ENCODE measurements at places on chromosomes 3 and 15.

DNA sequence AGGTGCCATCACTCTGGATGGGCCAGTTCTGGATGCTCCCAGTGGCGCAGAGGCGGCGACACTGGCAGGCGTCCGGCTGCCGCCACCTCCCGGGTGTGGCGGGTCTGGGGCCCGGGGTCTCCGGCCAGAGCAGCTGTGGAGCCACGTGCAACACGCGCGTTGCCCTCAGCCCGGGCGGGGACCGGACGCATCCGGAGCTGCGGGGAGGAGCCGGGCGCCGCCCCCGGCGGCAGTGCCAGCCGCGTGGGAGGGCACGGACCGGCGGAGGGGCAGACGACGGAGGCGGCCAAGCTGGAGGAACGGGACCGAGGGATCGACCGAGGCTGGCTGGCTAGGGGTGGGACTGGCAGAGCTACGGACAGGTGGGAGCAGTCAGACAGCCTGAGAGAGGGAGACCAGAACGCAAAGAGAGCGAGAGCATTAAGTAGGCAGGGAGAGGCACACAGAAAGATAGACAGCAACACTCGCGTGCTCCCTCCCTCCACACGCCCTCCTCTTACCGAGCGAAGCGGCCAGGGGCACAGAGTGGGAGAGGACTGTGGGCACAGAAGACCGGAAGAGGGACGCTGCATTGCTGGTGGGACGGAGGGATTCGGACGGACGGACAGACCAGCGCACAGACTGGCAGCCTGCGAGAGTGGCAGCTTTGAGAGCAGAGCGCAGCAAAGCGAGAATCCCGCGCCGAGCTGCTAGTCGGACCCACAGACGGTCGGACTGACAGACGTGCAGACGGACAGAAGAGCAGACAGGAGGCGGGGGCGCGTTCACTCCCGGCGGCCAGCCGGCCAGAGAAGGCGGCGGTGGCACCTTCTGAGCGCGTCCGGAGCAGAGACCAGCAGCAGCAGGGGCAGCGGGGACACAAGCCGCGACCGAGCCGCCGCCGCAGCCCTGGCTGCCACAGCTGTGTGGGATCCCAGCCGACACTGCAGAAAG, at the start of gene ARPP21:
ARPP21 (plus strand) TSS at position 272 of the 933 bp plus-strand sequence. CDS start 42,227 bp downstream, outside the sequence.
- DNase-seq, result no peak

- no peak for DNase-seq
Observed at GRCh38 chr3:15110206-15110605, 11.3 kb upstream of the RBSN start.

GRCh38 chr15:89472785-89473256, 23.6 kb downstream of the RHCG start:
- peak; percentile 29 for DNase-seq

DNA sequence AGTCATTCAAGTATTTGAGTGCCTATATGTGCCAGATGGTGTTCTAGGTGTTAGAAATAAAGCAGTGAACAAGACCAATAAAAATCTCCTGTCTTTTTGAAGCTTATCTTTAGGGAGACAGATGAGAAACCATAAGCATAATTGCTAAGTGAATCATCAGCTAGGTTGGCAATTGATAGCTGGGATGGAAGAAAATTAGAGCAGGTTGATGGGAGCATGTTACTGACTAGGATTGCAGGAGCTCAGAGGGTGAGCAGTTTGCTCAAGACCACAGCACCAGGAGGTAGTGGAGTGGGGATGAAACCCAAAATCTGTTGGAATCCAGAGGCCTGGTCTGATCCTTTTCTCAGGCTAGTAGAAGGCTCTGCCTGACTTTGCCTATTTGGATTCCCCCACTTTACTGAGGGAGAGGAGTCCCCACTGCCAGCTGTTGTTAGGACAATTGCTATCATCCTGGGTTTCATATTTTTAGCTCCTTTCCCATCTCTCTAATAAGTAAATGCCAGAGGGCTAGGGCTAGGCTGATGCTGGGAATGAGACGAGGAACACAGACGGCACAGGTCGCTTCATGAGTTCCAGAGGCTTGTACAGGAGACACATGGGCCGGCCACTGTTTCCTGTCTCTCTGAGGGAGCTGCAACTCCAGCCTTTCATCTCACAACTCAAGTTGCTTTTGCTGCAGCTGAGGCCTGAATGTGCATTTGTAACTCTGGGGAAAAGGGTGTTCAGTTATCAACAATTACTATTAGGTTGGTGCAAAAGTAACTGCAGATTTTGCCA, 102.9 kb downstream of the CACNA1D start:
- no peak for DNase-seq

DNA sequence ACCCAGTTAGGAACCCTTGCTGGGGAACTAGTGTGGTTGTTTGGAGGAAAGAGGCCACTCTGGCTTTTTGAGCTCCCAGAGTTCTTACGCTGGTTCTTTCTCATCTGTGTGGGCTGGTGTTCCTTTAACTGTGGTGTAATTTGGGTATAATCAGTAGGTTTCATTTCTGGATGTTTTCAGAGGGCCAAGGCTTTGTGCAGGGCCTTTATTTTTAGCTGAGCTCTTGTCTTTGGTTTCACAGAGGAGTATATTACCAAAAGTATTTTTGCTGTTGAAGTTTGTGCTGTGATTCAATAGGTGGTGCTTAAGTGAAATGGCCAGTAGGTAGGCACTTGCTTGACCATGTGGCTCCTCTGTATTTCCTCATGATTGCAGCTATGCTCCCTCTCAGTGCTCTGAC, 357.9 kb downstream of the KCNH8 start:
- DNase-seq, result no peak

DNA sequence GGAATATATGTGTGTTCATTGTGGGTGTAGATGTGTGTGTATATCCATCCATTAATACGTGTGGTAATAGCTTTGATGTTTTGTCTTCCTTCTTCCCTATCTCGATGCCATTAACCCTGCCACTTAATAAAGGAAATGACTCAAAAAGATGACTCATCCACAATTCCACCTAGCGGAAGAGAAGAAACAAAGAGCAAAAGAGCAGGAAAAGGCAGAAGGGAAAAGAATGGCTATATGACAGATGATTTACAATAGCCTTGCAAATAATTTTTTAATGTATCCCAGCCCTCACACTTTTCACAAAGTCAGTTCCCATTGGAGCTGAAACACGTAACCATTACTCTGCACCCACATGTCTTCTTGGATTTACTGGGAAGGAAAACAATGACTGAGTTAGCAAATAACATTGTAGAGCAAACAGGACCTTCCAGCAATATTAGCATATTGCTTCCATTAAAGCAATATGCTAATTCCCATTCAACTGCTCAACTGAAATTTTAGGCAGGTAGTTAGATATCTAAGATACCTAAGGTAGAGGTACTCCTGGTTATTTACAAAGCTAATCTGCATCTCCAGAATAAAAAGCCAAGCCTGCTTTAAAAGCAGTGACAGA, 197.2 kb downstream of the KCNAB1 start:
- DNase-seq, result peak; percentile 63

DNA sequence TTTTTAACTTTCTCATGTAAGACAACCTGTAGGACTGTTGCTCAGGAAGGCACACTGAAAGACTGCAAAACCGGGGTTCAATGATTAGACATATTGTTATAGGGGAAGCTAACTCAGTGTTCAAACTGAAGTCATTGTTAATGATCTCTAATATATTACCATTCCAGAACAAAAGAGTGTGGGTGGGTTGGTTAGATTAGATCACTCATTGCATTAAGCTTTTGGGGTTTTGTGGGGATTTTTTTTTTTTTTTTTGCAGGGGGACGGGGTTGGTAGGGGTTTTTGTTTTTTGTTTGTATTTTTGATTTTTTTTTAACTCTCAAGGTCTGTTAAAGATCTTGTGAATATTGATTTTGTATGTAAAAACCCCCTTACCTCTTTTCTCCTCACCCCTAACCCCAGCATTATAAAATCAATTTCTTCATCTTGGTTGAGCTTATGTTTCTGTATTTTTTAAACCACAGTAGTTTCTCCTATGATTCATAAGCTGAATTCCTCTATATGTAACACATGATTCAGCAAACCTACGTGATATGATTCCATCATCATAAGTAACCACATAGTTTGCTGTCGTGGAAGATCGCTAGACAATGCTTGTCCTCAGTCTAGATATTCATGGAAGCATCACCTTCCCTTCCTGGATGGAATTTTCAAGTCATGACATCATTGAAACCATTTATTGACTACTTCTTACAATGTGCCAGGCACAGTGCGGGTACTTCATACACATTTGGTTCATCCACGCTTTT, 544.1 kb upstream of the MDFIC2 start:
- peak; percentile 91 for DNase-seq

DNA sequence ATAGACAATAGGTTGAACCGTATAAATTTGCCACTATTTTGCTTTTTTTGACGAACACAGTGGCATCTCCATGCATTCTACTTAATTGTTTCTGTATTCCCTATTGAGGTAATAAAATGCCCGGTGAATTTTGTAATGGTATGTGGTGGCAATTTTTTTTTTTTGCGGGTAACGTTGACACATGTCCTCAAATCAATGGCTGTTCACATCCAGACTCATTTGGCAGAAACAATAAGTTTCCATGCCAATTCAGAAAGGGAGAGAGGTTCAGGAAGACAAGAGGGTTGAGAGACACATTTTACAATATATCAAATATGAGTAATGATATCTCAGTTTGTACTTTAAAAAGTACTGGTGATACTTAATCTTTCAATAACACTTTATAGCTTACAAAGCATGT, 463.9 kb downstream of the WDR72 start:
- DNase-seq, result no peak

GRCh38 chr15:91223863-91224262, 123.8 kb downstream of the SV2B start:
- DNase-seq, result no peak

GRCh38 chr15:93135997-93136397, 47.0 kb upstream of the RGMA start:
- no peak for DNase-seq

- DNase-seq, result peak; percentile 63
Observed at GRCh38 chr3:25648107-25648535, 16.6 kb downstream of the TOP2B start.

- no peak for DNase-seq
Observed at GRCh38 chr3:139715743-139716360, 38.1 kb upstream of the NMNAT3 start.

DNA sequence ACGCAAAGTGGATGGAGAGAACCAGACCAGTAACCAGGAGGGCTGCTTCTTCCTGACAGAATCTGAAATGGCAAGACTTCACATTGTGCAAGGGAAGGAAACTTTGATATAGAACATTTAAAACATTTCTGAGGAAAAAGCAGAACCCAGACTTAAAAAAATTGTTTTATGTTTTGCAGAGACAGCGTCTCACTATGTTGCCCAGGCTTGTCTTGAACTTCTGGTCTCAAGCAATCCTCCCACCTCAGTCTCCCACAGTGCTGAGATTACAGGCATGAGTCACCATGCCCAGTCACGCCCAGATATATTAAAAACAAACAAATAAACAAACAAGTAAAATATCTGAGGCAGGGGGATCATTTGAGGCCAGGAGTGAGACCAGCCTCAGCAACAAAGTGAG, 46.2 kb downstream of the CRTAP start:
- no peak for DNase-seq

- DNase-seq, result no peak
Observed at GRCh38 chr15:31017311-31017710, 25.9 kb upstream of the MTMR10 start.

DNA sequence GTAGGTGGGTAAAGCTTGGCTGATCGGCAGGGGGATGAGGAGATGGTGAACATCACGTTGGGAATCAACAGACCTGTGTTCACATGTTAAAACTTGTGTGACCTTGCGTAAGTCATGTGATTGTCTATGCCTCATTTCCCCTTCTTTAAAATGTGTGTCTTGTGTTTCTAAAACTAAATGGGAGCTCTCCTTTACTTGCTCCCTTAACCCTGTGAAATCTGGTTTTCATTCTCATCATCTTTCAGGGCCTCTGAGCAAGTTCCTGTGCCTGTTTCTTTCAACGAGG, 29.7 kb upstream of the IREB2 start:
- no peak for DNase-seq

DNA sequence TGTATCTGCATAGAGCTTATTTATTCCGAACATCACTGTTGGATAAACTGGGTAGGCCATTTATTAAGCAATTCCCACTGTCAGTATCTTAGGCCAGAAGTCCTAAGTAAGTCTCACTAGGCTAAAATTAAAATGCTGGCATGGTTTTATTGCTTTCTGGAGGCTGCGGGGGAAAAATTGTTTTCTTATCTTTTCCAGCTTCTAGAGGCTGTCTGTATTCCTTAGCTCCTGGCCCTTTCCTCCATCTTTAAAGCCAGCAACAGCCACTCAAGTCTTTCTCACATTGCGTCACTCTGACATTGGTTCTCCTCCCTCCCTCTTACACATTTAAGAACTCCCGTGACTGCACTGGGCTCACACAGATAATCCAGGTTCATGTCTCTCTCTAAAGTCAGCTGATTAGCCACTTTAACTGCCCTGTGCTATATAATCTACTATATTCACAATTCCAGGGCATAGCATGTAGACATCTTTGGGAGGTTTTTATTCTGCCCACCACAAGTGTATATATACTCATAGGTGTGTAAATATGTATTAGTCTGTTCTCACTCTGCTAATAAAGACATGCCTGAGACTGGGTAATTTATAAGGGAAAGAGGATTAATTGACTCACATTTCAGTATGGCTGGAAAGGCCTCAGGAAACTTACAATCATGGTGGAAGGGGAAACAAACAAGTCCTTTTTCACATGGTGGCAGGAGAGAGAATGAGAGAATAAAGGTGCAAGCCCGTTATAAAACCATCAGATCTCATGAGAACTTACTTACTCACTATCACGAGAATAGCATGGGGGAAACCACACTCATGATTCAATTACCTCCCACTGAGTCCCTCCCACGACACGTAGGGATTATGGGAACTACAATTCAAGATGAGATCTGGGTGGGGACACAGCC, 113.5 kb upstream of the SLC7A14 start:
- no peak for DNase-seq

DNA sequence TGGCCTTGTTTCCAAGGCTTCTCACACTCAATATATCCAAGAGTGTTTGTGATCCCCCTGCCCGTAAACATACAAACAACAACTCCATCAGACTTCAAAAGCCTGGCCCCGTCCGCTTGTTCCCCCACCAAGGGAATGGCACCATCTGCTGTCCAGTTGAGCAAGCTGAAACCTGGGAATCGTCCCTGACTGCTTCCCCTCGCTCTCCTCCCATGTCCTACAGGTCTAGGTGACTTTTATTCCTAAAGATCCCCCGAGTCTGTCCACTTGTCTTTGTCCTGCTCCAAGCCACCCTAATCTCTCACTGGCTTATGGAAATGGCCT, 27.9 kb upstream of the FAM174B start:
- DNase-seq, result no peak

Measured in RCC 7860 (cell line).